NCI-H1092 treated with DMSO at 0.1 percent for 48 hours (cell line): ENCODE measurements at places on chromosomes 16 and 17.

DNA sequence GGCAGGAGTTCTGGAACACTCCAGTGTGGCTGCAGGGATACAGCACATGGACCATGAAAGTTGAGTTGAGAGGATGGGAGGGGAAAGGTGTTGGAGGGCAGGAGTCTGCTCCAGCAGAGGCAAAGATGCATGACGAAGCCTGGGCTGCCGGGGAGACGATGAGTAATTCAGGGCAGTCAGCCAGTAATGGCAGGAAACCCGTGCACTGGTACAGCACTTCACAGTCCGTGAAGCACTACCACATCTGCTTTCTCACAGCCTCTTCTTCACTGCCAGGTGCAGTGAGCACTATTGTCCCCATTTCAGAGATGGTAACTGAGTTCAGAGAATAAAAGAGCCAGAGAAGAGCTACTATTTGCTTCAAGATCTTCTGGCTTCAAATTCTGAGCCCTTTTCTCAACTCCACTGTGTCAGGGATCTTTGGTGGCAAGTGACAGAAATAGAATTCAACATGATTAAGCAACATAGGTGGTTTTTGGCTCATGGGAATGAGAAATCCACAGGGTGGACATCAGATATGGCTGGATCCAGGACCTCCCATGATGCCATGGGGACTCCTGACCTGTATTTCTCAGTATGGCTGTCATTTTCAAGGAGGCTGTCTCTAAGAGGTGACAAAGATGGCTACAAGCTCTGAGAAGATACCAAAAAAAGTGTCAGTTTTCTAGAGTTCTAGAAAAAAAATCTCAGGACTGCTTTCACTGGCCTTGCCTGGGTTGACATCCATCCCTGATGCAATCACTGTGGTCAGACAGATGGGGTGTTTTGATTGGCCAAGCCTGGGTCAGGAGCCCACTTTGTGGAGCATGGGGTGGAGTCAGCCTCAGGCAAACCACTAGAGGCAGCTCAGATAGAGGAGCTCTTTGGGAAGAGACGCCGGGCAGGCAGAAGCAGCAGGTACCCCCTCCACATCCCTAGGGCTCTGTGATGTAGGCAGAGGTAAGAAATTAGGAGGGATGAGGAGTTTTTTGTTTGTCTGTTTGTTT, 24.7 kb downstream of the IL21R start:
- DNase-seq, result peak; percentile 57

GRCh38 chr17:31586946-31587345, 195.5 kb downstream of the RAB11FIP4 start:
- no peak for DNase-seq

- no peak for DNase-seq
Measured at GRCh38 chr16:72783716-72784318, 264.1 kb downstream of the ZFHX3 start.

- DNase-seq, result no peak
Measured at GRCh38 chr16:84881702-84882521, 62.1 kb downstream of the CRISPLD2 start.

DNA sequence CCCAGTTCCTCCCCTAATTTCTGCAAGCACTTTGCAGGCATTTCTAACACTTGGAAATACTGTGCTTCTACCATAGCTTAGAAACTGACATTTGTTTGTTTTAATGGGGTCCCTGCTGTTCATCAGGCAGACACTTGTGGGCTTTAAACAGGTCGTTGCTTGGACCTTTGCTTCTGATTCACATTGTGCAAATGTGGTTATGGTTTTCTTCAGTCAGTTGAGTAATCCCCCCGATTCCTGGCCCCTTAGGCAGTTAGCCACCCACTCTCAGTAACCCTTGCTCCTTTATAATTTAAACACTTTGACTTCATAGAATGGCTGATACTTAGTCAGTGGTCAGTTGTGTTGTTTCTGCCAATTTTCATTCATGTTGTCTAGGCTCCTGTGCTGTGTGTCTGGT, 39.4 kb downstream of the SLC47A1 start:
- no peak for DNase-seq
